HCT116 (cell line): ENCODE measurements at places on chromosomes 6 and 20. TPM values are rescaled to one million over a fixed set of nuclear protein-coding genes. Genes with fewer than 3 reads are reported as not detected.

Gene HLA-DMB
- 3.3 TPM for total RNA-seq

Gene DOK5
- not detected for total RNA-seq

Gene EMILIN3
- total RNA-seq, result not detected

Gene OPN5
- total RNA-seq, result not detected

Gene SIGLEC1
- 0.17 TPM for total RNA-seq

Gene TFAP2C
- total RNA-seq, result 6.9 TPM

Gene NMBR
- total RNA-seq, result not detected

Gene PAK5
- not detected for total RNA-seq

DNA sequence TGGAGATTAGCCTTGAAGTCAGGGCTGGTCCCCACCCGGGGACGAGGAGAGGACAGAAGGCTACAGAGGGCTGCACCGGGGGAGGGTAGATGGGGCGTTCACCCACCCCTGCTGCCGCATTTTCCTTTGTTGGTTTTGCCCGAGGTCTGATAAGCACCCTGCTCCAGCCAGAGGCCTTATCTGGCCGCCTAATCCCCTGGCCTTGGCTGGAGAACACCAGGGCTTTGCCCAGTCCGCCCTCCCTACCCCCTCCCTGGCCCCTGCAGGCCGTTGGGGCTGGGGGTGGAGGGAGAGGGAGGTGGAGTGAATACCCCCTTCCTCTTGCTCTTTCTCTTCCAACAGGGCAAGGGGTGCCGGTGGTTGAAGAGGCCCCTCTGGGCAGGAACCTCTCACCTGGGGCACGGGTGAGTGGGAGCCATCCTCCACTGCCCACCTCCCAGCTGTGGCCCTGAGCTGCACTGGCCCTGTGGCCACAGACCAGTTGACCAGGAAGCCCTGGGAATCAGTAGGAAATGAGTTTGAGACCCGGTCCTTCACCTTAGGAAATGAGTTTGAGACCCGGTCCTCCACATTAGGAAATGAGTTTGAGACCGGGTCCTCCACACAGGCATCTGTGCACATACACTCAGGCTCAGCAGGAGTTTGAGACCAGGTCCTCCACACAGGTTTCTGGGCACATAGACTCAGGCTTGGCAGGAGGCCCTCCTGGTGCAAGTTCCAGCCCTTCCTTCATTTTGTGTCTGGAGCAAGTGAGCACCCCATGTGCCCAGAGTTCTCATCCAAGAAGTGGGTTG is 12.0 kb upstream of the GATA5 start:
- H3K4me1 ChIP-seq, result peaks cover 16% of the 10 kb centered on the region
- no peaks in the 10 kb centered on the region for H3K27me3 ChIP-seq
- H3K4me3 ChIP-seq, result no peak overlapping the region
- no peaks in the 10 kb centered on the region for H3K36me3 ChIP-seq

DNA sequence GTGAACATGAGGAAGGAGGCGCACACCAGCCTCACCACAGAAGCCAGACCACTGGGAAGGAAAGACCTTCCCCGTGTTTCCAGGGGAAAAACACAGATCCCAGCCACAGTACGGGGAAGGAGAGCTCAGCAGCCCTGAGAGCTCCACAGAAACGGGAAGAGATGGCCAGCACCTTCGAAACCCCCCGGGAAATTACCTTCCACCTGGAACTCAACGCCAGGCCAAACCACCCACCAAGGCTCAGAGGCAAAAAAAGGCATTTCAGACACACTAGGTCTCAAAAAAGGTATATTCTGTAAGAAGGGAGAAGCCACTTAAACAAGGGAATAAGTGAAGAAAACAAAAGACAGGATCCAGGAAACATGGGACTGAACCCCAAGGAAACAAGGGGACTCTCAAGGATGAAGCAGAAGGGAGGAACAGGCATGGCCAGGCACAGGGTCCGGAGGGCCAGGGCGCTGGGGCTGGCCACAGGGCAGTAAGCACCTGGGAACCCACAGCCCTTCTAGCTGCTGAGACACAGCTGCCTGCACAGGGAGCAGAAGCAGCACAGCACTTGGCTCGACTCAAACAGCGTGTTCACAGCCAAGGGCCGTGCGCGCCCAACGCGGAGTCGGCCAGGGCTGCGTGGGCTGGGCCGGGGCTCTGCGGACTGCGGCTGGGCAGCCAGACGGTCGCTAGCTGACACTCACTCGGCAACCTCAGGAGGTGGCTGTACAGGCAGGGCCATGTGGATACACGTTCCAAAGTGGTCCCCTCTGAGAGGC is 44.6 kb downstream of the TAF4 start:
- H3K36me3 ChIP-seq, result no peaks in the 10 kb centered on the region
- no peak for DNase-seq
- H3K4me1 ChIP-seq, result no peaks in the 10 kb centered on the region
- no peaks in the 10 kb centered on the region for H3K27me3 ChIP-seq
- H3K4me3 ChIP-seq, result no peak overlapping the region

DNA sequence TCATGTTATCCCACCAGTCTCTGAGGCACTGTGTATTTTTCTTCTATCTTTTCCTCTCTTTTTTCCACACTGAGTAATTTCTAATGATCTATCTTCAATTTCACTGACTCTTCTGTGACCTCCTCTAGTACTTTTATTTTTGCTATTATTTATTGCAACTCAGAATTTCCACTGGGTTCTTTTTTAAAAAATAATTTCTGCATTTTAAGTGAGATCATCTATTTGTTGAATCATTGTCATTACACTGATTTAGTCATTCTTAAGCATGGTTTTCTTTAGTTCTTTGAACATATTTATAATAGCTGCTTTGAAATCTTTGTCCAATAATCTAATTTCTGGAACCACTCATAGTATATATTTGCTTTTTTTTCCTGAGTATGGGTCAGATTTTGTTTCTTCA is 96.7 kb upstream of the SLC22A16 start:
- H3K4me1 ChIP-seq, result no peaks in the 10 kb centered on the region
- no peak overlapping the region for H3K4me3 ChIP-seq
- no peak for DNase-seq

DNA sequence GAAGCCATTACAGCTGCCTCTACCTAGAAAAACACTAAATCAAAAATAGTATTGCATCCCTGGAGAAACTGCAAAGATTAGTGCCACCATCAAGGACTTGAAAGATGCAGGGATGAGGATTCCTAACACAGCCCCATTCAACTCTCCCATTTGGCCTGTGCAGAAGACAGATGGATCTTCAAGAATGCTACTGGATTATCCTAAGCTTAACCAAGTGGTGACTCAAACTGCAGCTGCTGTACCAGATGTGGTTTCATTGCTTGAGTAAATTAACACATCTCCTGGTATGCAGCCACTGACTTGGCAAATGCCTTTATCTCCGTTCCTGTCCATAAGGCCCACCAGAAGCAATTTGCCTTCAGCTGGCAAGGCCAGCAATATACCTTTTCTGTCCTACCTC is 117.4 kb downstream of the TBC1D32 start:
- H3K4me3 ChIP-seq, result no peak overlapping the region
- no peaks in the 10 kb centered on the region for H3K4me1 ChIP-seq
- no peaks in the 10 kb centered on the region for H3K36me3 ChIP-seq
- DNase-seq, result no peak
- H3K27ac ChIP-seq, result no peak overlapping the region

GRCh38 chr20:4027590-4028265 is 12.4 kb upstream of the RNF24 start:
- H3K27ac ChIP-seq, result no peak overlapping the region
- H3K27me3 ChIP-seq, result peaks cover 27% of the 10 kb centered on the region
- H3K4me3 ChIP-seq, result no peak overlapping the region
- no peak for DNase-seq

DNA sequence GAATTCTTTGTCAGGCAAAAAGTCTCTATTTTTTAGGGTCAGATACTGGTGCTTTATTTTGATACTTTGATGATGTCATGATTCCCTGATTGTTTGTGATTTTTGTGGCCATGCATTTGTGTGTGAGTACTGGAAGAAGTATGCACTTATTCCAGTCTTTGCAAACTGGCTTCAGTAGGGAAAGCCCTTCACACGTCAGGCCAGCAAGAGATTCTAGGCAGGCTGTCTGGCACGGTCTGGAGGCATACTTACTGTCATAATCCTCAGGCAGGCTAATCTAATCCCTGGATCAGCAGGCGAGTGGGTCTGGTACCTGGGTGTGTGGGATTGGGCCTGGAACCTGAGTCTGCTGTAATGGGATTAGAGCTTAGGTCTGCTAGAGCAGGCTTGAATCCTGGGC is 391.8 kb upstream of the MMS22L start:
- no peak overlapping the region for H3K27ac ChIP-seq
- H3K4me1 ChIP-seq, result no peaks in the 10 kb centered on the region
- no peak for DNase-seq
- H3K27me3 ChIP-seq, result no peaks in the 10 kb centered on the region

DNA sequence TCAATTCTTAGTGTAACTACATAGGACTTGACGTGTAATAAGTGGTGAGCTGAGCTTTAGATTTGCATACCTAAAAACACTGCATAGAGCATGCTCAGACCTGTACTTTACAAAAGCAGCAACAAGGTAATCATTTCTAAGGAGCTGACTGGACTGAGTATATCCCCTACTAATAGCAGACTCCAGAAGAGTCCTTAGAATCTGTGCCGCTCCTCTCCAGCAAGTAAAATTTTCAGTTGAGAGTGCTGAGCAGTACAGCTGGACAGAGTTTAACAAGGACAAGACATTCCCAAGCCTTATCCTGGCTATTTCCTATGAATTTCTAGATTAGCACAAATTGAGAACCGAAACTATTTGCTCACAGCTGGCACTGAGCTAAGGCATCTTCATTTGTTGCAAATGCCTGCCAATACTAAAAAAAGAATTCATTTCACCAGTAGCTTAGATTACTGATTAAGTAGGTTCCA is 26.1 kb upstream of the KLHL31 start:
- no peak overlapping the region for H3K4me3 ChIP-seq
- no peak overlapping the region for H3K27ac ChIP-seq
- H3K27me3 ChIP-seq, result no peaks in the 10 kb centered on the region
- no peak for DNase-seq

DNA sequence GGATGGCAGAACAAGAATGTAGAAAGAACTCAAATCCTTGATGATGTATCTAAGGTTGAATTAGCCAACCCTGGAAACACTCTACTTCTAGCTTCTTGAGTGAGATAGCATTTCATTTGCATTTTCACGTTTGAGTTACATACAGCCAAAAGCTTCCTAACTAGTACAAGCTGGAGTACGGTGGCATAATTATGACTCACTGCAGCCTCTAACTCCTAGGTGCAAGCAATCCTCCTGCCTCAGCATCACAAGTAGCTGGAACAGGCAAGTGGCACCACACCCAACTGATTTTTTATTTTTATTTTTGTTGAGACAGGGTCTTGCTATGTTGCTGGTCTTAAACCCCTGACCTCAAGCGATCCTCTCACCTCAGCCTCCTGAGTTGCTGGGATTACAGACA is 36.5 kb upstream of the STK35 start:
- peaks cover 48% of the 10 kb centered on the region for H3K27me3 ChIP-seq
- no peak for DNase-seq
- H3K27ac ChIP-seq, result no peak overlapping the region
- H3K4me1 ChIP-seq, result no peaks in the 10 kb centered on the region

GRCh38 chr6:74936886-74937285 is 269.0 kb downstream of the COL12A1 start:
- no peak overlapping the region for H3K27ac ChIP-seq
- no peak for DNase-seq
- no peaks in the 10 kb centered on the region for H3K27me3 ChIP-seq
- H3K4me1 ChIP-seq, result peaks cover 12% of the 10 kb centered on the region; the same call in 1 of the 2 replicates

DNA sequence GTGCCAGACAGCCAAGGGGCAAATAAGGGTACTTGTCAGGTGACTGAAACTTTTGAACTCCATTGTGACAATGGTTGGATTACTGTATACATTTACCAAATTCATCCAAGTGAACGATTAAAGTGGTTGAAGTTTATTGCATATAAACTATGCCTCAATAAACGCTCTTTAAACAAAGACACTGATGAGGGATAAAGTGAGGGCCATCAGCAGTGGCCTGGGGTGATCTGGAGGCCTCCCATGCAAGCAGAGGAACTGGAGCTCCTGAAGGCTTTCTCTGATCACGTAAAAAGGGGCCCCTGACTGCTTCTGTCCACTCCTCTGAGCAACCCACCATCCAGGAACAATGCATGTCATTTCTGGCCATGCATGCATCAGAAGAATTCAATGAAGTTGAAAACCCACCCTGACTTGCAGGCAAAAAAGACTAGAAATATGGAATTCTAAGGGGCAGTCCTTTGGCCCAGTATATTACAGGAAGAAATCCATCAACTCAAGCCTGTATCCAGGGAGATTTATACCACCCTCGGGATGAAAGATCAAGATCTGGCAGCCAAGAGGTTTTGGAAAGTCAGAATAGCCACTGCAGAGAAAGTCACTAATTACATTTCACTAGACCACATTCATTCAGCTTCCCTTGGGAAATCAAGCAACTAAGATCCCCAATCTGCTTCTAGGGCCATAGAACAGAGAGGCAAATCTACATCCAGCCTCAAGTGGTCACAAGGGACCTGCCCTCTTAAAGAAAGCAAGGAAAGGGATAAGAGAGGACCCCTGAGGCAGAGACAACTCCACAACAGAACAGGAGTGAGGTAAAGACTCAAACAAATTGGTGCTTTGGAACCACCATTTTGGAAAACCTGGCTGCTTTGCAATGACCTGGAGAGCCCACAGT is 31.7 kb upstream of the RAB22A start:
- no peaks in the 10 kb centered on the region for H3K27me3 ChIP-seq
- no peak overlapping the region for H3K27ac ChIP-seq

GRCh38 chr6:28896505-28897368 is 27.0 kb downstream of the TRIM27 start:
- DNase-seq, result peak; percentile 51

DNA sequence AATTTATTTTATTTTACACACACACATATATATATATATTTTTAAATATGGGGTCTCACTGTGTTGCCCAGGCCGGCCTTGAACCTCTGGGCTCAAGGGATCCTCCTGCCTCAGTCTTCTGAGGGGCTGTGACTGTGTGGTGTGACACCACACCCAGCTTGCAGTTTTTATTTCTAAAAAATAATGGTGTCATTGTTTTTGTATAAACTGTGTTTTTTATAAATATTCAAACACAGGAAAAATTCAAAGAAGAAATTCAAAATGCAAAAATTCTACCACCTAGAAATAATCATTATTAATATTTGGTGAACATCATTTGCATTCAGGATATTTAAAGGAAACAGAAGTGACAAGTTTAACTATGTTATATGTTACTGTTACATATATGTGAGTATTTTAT is 3.1 kb downstream of the CCDC28A start:
- no peak for DNase-seq
- H3K4me1 ChIP-seq, result peaks cover 2% of the 10 kb centered on the region; the same call in 1 of the 2 replicates
- no peaks in the 10 kb centered on the region for H3K36me3 ChIP-seq

- H3K27me3 ChIP-seq, result no peaks in the 10 kb centered on the region
- DNase-seq, result no peak
- no peaks in the 10 kb centered on the region for H3K4me1 ChIP-seq
- no peaks in the 10 kb centered on the region for H3K36me3 ChIP-seq
- no peak overlapping the region for H3K4me3 ChIP-seq
Measured at GRCh38 chr6:82555801-82556200, 192.2 kb downstream of the TPBG start.
